ENCODE measurements at places on chromosomes 12 and 14.

DNA sequence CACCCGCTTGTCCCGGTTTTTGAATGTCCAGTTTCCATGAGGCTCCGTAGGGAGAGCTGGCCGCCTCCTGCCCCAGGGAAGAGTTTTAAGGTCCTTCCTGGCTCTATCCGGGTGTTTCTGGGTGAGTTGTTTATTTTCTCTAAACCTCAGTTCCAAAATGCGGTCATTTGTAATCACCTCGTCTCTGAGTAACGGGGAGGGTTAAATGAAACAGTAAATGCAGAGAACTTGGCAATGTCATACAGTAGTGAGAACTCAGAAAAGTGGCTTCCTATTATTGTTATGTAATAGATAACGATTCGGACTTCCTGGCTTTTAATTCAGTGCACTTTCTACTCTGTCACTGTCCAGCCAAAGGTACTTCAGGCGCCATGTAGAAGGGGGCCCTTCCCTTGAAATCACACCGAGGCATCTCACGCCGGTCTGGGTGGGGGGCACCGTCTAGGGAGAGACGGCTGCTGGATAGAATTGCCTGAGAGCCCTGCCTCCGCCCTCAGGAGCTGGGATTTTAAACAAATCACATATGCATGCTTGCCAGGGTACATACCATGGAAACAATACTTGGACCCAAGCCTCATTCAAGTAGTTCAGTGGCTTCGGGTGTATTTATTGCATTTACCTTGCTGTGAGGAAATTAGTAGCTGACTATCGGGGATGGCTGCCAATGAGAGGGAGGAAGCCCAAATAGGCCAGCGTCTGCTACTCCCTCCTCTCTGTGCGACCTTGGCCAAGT, 26.4 kb downstream of the NOS1 start:
- DNase-seq: no peak

GRCh38 chr12:55847033-55847432, 4.3 kb upstream of the MMP19 start:
- no peak for DNase-seq

DNA sequence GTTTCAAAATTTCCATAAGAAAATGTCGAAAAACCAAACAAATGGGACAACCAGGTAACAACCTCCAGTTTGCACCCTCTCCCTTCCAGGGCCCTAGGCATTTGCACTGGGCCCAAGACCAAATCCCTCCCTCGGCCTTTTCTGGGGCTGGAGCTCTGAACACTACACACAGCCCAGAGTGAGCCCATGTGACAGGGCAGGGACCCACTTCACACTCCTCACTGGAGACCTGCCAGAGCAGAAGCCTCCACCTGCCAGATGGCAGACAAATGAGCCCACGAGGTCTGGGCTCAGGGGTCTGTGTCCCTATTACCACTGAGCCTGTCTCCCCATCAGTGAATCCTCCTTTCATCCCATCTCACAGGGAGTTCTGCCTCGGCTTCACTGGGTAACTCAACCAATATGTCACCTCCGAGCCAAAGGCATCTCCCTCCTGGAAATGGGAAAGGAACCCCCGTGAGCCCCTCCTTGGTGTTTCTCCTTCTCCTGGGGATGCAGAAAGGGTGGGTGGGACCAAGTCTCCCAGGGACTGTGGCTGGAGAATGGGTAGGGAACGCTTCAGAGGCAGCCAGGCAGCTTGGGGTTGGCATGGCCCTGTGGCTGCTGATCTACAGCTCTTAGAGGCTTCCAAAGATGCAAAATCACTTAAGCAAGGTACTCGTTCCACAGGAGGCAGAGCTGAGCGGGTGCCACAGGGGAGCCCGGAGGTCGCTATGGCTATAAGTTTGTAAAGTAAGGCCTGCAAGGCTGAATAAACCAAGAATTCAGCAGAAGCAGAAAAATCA, 10.6 kb downstream of the VWF start:
- DNase-seq: no peak

- no peak for DNase-seq
Observed at GRCh38 chr12:47312808-47313426, 233.2 kb upstream of the AMIGO2 start.

DNA sequence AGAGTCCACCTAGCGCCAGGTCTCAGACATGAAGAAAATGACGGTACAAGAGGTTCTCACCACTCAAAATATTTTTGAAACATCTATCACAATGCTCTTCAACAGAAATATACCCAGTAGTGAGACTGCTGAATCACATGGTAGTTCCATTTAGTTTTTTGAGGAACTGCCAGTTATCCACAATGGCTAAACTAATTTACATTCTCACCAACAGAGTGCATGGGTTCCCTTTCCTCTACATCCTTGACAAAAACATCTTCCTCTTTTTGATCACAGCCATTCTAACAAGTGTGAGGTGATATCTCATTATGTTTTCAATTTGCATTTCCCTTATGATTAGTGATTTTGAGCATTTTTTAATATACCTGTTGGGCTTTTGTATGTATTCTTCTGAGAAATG, 5.7 kb upstream of the GPR65 start:
- no peak for DNase-seq

DNA sequence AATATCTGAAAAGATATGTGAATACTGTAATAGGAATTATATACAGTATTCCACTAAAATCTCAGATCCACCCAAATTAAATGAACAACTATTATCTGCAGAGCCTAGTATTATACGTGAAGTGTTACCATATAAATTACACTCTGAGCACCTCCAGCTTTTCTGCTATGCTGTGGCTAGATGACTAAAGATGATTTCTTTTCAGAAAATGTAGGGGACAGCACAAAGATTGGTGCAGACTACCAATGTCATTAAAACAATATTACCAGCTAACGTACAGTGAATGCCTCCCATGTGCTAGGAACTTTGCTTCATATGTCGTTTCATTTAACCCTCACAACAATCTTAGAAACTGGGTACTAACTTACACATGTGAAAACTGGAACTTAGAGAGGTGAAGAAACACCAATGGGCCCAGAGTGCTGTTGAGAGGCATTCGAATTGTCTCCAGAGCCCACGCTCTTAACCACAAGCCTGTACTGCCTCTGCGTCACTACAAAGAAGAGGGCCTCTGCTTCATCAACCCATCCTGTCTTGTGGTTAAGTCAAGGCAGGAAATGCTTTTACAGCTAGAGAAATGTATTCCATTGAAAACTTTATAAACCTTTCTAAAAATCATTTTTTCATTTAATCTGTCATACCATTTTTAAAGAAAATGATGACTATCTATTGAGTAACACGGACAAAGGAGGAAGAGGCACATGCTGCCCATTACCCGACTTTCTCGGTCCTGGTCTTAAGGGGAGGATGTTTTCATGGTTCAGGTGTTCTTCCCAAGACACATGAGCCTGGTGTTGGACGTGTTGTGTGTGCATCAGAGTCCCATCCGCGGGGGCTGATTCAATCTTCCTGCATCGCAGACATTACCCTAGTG, 1.3 kb downstream of the GPR65 start:
- DNase-seq: no peak

DNA sequence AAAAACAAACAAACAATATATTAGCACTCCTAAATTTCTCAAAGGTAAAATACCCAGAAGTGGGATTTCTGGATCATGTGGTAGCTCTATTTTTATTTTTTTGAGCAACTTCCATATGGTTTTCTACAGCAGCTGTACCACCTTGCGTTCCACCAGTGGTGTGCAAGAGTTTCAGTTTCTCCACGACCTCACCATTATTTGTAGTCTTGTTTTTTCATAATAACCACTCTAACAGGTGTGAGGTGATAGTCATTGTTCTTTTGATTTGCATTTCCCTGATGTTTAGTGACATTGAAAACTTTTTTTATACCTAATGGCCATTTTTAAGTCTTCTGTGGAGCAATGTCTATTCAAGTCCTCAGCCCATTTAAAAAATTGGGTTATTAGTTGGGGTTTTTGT, 127.3 kb upstream of the SLC38A2 start:
- no peak for DNase-seq

GRCh38 chr12:47110011-47110541, 30.3 kb upstream of the AMIGO2 start:
- DNase-seq: no peak
